NCI-H1092 (cell line): ENCODE measurements at places on chromosomes 4 and X.

DNA sequence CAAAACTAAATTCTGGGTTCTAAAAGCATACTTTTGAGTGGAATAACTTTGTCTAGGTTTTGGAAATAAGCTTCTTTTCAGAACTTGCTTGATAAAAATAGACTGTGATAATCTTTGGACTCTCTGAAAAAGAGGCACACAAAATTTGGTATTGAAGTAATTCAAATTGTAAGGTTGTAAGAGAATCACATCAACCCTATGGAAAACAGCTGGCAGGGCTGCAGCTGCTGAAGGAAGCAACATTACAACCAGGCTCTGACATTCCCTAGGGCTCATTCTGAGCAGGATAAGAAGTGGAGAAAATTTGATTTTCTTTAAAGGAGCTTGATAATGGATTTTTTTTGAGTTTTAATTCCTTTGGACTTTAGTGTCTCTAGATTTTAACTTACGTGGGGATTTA lies 147.6 kb downstream of the FSTL5 start:
- DNase-seq = no peak

DNA sequence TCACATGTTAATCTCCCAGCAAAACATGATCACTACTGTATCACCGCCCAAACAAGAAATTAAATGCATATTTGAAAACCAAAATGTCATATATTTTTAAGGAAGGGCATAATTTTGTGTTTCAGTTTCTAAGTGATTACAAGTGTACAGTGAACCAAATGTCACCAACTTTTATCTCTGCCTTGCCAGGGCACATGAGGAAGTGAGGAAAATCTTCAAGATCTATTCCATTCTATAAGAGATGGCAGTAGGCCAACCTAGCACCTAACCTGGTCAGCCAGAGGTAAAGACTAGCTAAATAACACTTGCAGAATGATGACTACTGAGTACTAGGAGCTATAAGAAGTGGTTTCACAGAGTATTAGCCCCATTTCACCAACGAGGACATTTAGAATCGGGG lies 107.2 kb downstream of the ATP11C start:
- DNase-seq = no peak

GRCh38 chr4:150234246-150234645 lies 156.0 kb downstream of the DCLK2 start:
- no peak for DNase-seq

GRCh38 chr4:113673450-113673849 lies 88.1 kb downstream of the CAMK2D start:
- DNase-seq = no peak

DNA sequence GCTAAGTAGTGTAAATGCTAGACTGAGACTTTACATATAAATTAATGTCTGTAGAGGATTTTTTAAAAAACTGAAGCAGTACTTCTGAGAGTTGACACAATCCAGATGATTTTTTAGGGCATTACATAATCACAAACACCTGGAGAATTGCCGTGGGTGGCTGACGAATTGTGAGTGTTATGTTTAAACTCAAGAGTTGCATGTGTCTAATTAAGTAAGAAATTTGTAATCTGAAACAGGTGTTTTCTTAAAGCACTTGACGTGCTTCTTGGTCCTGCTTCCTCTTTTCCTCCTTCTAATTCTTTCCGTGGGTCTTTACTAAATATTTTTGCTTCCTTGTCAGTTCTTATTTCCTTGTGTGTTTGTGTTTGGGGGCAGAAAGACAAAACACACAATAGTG lies 27.8 kb downstream of the PIR start:
- no peak for DNase-seq

- no peak for DNase-seq
These were observed 57.1 kb upstream of the EFHC2 start for GRCh38 chrX:44400588-44400987.

DNA sequence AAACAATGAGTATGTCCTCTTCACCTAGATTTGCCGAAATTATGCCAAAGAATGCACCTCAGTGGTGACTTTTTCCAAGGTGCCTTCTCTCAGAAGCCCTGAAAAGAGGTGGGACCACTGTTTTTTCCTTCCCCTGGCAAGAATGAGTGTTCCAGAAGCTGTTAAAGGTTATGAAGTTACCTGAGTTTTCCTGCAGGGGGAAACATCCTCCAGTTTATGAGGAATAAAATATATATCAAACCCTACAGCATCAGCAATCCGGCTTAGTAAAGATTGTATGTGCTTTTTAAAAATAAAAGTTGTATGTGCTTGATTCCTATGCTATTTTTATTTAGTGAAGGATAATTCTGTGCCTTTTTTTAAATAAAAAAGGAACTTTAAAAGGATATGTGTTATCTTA lies 73.3 kb downstream of the RBM46 start:
- DNase-seq = no peak

DNA sequence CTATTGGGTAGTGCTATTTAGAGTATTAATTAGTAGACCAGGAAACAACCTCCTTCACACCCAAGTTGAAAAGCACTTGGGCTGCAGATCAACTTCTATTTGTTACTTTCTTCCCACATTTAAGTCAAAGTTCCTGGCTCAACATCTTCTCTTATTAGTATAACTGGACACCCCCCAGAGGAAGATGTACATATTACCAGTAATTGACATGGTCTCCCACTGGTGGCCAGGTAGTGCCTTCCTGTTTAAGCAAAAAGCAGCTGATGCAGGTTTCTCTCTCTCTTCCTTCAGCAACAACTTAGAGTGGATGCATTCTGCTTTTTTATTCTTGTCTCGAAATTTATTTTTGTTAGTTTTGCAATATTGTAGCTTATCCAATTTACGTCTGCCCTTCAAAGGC lies 438.1 kb downstream of the GBA3 start:
- no peak for DNase-seq

DNA sequence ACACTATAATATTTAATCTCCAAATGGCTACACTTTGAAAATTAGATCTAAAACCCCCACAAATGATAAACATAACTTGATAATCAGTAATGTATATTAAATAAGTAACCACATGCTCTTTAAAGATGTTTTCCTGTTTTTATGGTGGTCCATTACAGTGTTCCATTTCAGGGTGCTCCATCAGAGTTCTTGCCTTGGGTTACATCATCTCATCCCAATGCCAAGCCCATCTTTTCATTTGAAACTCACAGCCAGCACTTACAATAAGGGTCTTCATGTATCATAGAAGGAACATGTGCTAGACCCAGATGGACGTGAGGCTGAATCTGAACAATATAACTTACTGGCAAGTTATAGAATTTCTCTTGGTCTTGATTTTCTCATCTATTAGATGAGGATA lies 10.5 kb upstream of the PAQR3 start:
- DNase-seq = no peak

GRCh38 chr4:48400416-48400815 lies 59.1 kb downstream of the SLAIN2 start:
- no peak for DNase-seq

DNA sequence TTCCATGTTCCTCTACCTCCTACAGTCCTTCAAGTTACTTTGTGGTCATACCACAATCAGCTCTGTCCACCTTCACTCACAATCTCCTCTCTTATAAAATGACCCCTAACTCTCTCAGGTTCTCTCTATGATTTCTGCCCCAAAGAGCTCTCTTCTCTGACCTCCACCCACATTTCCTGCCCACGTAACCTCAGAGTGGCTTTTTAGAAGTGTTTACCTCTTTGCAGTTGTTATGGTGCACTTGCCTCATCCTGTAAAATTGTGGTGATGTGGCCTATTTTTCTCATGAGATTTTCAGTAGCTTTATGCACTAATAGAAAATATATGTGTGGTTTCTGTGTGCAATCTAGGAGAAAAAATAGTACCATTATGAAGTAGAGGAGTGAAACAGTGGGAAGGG lies 215.8 kb downstream of the PACRGL start:
- no peak for DNase-seq

DNA sequence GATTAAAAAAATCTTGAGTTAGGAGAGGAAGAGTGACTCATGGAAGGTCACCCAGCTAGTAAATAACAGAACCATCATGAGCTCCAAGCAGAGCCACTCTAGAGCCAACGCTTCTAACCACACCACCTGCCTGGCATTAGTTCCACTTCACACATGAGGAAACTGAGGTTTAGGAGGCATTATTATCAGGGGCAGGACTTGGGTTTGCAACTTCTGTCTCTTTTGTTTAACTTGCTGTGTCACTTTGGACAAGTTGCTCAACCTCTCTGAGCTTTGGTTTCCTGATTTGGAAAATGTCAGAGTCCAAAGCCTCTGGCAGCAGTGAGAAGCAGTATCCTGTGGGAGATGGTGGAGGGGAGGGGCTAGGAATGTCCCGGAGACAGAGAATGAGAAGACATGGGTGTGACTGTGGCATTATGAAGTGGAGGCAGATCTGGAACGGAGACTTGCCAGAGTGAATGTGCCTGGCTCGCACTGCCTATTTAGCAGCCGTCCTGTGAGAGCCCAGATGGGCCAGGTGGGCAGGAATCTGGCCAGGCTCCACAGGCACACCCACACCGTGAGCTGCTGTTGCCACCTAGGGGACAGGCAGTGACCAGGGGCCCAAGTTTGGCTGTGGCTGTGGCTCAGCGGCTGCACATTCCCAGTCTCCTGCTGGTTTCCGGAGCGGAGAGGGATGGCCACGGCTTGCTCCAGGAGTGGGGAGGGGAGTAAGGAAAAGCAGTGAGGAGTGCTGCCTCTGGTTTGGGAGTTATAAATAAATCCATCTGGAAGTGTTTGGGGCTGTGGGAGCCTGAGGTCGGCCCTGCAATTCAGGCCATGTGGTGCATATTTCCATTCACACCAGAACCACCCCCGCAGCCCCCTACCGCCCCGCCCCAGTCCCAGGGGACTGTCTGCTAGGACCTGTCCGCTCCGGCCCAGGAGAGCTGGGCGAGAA lies 93.4 kb downstream of the NHSL2 start:
- no peak for DNase-seq

DNA sequence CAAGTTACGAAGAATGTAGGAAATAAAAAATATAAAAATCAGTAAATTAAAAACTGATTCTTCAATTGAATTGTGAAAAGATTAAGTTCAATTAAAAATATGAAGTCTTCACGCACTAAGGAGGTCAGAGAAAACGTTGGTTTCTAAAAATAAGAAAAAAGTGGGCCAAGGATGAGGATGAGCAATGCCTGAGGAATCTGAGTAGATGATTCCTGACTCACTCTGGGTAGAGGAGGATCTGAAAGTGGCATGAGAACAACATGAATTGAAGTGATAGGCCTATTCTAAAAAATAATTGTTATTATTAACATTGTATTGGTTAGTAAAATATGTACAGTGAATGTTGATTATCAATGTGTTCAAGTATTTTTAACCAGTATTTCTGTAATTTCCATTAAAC lies 444.2 kb downstream of the GRIA2 start:
- no peak for DNase-seq

DNA sequence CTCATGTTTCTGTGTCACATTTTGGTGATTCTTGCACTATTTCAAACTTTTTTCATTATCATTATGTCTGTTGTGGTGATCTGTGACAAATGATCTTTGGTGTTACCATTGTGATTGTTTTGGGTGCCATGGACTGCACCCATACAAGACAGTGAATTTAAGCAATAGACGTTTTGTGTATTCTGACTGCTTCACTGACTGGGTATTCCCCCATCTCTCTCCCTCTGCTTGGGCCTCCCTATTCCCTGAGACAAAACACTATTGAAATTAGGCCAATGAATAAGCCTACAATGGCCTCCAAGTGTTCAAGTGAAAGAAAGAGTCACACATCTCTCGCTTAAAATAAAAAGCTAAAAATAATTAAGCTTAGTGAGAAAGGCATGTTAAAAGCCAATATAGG lies 60.2 kb downstream of the BANK1 start:
- no peak for DNase-seq

GRCh38 chrX:17359500-17359899 lies 15.5 kb upstream of the NHS start:
- DNase-seq = no peak

DNA sequence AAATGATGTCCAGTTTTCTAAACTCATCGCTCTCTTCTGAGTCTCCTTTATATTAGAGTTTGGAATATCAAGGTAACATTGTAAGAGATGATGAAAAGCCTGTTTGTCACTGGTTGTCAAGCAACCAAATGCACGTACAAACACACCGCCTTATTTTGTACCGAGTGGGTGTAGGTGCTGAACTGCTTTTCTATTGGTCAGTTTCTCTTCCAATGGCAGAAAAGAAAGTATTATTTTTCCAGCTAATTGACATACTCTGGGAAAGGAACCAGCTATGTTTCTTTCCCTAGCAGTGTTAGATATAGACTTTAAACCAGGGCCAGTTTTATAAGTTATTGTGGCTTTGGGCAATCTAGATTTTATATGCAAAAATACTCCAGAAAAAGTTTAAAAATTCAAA lies 6.6 kb upstream of the PPM1K start:
- DNase-seq = no peak

DNA sequence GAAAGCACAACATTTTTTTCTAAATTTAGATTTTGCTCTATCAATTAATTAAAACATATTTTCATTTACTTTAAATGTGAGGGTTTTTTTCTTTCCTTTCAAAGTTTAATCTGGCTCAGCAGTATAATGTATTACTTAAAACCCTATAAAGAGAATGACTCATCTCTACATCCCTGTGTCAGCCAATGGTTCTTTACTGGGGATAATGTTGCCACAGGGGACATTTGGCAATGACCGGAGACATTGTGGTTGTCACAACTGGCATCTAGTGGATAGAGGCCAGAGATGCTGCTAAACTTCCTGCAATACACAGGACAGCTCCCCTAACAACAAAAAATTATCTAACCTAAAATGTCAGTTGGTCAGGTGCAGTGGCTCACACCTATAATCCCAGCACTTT lies 53.8 kb downstream of the SYNPO2 start:
- peak; percentile 7 for DNase-seq

DNA sequence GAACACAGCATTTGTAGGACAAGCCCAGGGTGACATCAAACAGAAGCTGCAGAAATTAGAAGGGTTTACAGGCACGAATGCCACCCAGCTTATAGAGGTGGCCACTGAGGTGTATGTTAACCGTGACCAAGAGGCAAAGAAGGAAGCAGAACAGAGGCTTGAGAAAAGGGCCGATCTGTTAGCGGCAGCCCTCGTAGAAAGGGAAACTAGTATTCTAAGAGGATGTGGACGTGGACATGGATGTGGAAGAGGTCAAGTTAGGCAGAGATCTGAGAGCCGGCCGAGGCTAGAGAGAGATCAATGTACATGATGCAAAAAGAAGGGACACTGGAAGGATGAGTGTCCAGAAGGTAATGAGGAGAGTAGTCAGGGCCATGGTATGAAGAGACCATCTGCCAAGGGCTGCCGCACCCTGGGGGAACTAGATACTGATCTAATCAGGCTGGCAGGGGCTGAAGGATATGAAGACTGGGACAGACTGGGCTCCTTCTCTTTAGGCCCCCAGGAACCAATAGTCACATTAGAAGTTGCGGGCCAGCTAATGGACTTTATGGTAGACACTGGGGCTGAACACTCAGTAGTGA lies 27.5 kb downstream of the LIAS start:
- no peak for DNase-seq

GRCh38 chrX:81708487-81708886 lies 506.6 kb downstream of the SH3BGRL start:
- no peak for DNase-seq

GRCh38 chr4:73583666-73584065 lies 36.6 kb downstream of the RASSF6 start:
- no peak for DNase-seq

GRCh38 chr4:2352171-2352570 lies 66.3 kb downstream of the ZFYVE28 start:
- no peak for DNase-seq
